Hematopoietic multipotent progenitor cell treated with erythropoietin and hydrocortisone succinate and interleukin-3 and kit ligand, for 8 days (in vitro differentiated cells): ENCODE measurements at places on chromosomes 5 and 9.

- no peak for DNase-seq
These were observed 211.4 kb downstream of the KIAA0825 start for GRCh38 chr5:94407023-94407422.

DNA sequence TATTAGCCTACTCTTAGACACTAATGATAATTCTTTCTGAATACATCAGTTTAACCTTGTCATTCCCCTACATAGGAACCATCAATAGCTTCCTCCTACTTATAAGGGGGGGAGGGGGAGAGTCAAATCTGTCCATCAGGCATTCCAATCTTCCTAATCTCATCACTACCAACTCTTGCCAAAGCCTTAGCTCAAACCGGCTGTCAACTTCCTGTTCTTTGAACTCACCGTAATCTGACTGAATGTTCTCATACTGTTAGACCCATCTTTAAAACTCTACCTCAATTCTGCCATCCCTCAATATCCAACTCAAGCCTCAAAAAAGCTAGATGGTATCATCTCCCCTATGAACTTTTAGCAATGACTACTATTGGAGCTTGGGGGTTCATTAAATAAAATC is 41.9 kb upstream of the RNF38 start:
- no peak for DNase-seq

- no peak for DNase-seq
These were observed 2.9 kb downstream of the SIGMAR1 start for GRCh38 chr9:34634551-34635248.

GRCh38 chr5:93151896-93152295 is 429.1 kb downstream of the NR2F1-AS1 start:
- no peak for DNase-seq

DNA sequence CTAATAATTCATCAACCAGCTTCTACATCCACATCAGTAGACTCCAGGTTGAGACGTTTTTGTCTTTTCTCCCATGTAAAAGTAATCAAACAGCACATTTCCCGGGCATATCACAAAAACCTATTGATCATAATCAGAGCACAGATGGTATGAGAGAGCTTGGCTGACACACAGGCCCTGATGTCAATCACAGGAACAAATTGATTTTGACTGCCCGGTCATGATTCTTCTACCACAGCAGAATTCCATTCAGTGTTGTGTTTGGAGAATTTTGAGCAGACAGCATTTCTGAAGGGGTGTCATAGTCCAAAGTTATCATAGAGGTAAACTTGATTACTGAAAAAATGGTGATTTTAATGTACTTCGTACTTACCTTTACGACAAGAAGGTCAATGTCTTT is 351.1 kb downstream of the ZSWIM6 start:
- DNase-seq: no peak

DNA sequence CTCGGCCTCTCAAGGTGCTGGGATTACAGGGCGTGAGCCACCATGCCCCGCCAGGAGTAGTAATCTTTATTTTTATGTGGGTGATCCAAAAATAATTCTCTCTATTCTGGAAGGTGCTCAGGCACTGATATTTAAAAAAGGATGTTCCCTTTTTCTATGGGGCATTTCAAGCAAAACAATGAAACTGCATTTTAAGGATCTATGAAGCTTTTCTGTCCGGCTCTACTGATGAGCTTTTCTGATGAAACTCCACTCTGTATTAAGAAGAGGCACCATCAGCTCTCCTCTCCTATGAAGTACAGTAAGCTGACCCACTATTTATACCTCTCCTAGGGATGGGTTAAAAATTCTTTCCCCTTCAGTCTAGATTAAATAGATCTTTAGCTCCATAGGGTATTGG is 7.4 kb downstream of the ADAM19 start:
- DNase-seq: no peak

- DNase-seq: no peak
These were observed 113.3 kb upstream of the LHFPL2 start for GRCh38 chr5:78761840-78762239.

- no peak for DNase-seq
These were observed 101.8 kb downstream of the SPRY4 start for GRCh38 chr5:142222866-142223558.

- no peak for DNase-seq
These were observed 422.7 kb upstream of the PIK3R1 start for GRCh38 chr5:67792891-67793290.

- no peak for DNase-seq
These were observed 102.6 kb downstream of the ESM1 start for GRCh38 chr5:54882841-54883240.

DNA sequence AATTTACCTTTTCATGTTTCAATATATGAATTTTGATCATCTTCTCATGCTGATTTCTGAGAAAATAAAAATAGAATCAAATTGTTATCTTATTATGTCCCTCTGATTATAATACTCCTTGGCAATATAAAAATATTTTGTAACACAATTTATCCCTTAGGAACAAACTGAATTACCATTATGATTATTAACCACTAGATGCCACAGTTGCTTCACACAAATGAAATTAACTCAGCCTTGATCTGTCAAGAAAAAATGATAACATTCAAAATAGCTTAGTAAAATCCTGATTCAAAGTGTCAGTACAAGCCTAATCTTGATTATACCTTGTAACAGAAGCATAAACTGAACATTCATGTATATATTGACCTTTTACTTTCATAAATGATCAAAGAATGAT is 4.8 kb upstream of the CHSY3 start:
- DNase-seq: peak; percentile 30

DNA sequence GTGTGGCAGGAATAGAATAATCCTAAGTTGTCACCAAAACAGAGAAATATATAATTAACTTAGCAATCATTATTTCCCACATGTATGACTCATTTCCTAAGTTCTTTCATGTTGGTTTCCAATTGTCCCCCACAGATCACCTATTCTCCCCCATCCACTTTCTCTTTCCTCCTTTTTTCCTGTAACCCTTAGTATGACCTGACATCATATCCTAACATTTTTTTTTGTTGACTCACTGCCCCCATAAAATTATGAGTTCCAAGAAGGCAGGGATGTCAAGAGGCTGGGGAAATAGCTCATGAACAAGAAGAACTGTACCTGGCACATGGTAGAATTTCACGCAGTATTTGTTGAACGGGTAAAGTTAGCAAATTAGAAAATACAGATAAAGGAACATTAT is 186.7 kb downstream of the DCP2 start:
- DNase-seq: no peak

DNA sequence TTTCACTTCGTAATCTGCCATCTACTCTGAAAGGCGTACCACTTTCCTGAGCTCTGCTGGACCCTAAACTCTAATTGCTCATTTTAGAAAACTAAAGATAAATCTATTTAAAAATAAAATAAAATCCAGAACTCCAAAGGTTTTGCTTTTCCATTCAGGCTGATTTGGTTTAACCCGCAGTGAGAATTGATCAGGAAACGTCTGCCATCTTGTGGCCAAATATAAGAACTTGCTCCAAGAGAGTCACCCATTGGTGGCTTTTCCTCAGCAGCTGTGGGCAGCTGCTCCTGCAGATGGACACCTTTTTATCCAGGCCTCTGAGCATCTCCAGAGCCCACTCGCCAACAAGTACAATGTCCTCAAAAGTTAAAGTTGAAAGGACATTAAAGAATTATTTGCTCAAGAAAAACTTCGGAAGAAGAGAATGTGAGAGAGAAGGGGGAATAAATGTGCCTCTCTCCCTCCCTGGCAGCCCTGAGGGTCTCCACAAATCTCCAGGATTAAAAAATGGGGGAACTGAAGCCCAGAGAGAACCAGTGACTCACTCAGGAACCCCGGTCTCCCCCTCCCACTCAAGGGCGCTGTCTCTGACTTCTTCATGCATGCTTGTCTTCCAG is 4.1 kb downstream of the SAXO1 start:
- DNase-seq: peak; percentile 69

GRCh38 chr5:55564721-55565120 is 30.0 kb upstream of the PLPP1 start:
- DNase-seq: no peak

DNA sequence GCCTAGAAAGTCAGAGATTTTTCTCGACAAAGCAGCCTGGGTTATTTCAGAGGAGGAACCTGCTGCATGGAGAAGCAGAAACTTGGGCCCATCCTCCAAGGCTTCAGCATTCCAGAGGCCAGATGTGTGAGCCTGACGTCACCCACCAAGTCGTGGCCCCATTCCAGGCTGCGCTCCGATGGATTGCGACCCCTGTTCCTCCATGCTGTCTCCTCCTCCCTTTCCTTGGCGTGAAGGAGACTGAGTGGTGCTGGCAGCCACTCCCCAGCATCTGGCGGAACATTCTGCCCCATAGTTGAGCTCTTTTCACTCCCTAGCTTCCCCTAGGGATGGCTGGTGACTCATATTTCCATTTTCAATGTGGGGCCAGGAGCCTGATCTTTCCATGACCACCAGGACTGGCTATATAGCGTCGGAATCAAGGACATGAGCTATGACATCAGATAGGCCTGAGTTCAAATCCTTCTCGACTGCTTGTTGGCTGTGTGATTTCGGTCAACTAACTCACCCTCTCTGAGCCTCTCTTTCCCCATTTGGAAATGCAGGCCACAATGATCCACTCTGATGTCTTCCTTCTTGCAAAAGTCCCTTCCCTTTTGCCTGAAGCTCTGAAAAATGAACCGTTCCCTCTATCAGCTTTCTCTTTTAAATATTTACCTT is 24.5 kb upstream of the DUSP1 start:
- no peak for DNase-seq

DNA sequence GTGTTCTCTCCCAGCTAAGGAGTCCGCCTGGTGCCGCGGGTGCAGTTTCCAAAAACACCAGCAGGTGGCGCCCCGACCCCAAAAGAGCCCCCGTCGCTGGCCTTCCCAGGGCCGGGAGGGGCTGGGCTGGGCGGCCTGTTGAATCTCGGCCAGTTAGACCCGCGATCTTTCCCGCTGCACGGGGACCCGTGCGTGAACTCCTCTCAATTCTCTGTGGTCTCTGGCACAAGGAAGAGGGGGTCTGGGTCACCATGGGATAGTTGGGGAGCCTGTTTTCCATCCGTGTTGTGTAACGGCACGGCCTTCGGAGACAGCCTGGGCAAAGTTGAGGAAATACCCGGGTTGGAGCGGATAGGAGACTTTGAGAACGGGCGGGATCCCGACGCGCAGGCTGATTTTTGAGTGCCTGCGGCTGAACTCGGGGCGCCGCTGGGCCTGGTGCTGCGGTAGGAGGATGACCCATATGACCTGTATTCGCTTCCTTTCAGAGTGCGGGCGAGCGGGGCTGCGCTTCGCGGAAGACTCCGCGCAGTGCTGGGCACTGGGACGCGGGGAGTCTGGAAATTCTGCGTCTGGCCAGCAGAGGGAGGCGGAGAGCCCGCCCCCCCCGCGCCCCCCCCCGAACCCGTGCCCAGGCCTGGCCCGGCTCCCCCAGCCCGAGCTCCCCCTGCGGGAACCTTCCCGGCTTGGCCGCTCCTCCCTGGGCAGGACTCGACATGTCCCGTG is 7.9 kb upstream of the PSD2 start:
- DNase-seq: peak; percentile 67

DNA sequence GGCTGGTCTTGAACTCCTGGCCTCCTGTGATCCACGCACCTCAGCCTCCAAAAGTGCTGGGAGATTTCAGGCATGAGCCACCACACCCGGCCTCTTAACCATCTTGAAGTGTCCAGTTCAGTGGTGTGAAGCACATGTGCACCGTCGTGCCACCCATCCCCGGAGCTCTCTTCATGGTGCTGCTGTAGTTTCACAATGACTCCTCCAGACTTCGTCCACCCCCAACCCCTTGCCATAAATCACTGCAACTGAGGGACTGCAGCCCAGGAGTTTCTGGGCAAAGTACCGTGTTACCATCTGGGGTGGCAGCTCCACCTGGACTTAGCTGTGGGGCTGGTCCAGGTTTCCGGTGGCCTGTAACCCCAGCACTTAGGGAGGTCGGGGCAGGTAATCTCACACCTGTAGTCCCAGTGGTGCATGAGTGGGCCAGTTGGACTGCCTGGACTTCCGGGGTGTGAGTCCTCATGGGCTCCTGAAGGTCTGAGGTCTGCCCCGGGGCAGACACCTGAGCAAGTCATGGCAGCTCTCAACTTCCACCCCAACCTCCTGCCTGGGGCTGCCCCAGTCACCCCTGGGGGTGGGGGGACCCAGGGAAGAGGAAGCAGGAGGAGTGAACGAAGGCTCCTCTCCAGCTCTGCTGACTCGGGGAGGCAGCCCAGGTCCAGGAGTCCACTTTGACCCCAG is 6.6 kb upstream of the N4BP3 start:
- no peak for DNase-seq

DNA sequence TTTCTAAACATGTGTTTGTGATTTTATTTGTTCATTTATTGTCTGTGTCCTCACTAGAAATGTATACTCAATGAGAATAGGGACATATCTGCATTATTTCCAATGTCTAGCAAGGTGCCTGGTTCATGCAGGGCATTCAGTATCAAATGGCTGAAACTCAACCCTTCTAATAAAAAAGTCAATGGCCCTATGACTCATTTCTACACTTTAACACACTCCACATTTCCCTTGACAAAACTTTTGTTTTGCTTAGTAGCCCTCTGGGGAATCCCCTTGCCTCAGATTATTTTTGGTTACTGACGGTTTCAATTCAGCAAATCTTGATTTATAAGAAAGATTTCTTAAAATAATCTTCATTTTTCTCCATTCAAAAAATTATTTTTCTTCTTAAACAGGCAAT is 206.0 kb upstream of the DMRTA1 start:
- no peak for DNase-seq

DNA sequence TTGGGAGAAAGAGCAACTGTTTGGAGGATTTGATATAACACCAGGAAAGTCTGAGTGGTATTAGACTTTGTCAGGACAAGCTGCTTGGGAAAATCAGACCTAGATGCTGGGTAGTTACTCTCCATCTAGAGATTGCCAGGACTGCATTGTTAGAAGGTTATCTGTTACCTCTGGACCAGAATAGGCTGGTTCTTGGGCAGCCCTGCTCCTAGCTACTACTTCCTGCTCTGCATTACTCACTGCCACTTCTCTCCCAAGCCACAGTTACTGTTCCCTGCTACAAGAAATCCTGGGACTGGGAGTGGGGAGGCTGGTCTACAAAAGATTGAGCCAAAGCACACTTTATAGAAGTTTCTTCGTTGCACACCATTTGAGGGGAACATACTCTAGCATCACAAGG is 95.5 kb upstream of the KCNN2 start:
- DNase-seq: no peak

GRCh38 chr5:80672140-80672736 is 17.5 kb upstream of the DHFR start:
- DNase-seq: peak; percentile 84

DNA sequence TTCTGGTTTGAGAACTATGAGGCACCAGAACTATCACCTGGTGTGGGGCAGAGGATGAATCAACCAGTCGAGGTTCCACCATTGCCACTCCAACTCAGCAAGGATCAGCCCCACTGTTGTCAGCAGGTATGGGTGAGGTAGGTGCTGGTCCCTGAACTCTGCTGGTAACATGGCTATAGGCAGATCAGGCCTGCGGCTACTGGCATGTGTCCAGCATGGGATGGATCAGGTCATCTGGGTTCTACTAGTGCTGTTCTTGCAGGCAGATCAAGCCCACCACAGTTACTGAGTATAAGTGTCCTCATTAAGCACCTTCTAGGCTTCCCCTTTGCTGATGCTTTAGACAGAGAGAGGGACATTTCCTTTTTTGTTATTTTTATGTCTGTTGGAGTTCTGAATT is 71.7 kb downstream of the GABRA6 start:
- DNase-seq: no peak

GRCh38 chr9:137493364-137494103 is 34.4 kb upstream of the NSMF start:
- no peak for DNase-seq
